Hippocampal formation (tissue), 2 donors: ENCODE measurements at places on chromosomes 6 and 20.

- no peak for DNase-seq
Measured at GRCh38 chr6:100296810-100297544, 167.7 kb downstream of the SIM1 start.

GRCh38 chr6:159761129-159761872, 544 bp upstream of the ACAT2 start:
- no peak for DNase-seq

DNA sequence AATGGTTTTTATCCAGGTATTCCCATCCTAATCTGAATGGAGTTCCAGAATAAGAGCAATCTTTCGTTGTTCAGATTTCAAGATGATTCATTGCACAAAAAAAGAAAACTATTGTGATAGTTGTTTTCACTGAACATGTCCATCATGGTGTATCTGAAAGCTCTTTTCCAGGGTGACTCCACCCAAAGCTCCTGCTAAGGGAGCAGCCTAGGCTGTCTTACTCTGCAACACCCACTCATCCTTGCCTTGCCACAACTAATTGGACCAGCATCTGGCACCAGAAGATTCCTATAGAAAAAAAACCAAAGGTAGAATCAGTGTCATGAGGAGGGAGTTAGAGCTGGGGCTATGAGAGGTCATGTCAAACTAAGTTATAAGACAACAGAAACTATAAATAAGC, 7.9 kb upstream of the SYNCRIP start:
- DNase-seq, result no peak

DNA sequence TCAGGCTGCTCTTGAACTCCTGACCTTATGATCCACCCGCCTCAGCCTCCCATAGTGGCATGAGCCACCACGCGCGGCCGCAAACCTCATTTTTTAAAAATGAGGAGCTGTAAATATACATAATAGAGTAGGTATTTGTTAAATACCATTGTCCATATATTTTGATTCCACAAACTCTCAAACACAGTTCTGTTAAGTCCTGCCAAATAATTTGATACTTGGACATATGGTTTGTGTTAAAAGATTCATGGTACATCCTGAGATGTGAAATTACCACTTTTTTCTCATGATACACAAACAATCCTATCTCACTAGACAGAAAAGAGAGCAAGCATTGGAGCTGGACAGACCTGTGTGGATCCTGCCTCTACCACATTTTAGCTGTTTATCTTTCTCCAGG, 334.1 kb upstream of the KCNQ5 start:
- no peak for DNase-seq

GRCh38 chr20:38152621-38153221, 12.3 kb downstream of the TGM2 start:
- DNase-seq, result no peak

- no peak for DNase-seq
Measured at GRCh38 chr6:44738601-44739146, 351.2 kb downstream of the CDC5L start.

DNA sequence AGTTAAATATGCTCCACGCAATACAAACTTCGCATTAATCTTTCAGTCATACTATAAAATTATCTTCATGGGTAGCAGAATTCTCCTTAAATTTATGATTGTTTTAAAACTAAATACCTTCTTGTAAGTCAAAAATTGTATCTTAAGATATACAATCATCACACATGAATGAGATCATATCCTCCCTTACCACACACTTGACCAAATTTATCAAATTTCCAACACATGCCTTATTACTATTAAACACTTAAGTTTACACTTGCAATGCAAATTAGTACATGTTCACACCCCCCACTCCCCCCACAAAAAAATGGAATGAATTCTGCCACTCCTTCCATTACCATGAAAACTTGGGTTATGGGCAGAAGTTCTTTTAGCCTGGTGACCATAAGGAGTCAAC, 13.8 kb downstream of the RANBP9 start:
- DNase-seq, result no peak

GRCh38 chr6:115573861-115574260, 486.8 kb downstream of the FRK start:
- no peak for DNase-seq

- no peak for DNase-seq
Measured at GRCh38 chr6:6811128-6812009, 222.8 kb downstream of the LY86 start.

- DNase-seq, result no peak
Measured at GRCh38 chr20:1616858-1617434, 2.9 kb downstream of the SIRPB1 start.

- DNase-seq, result no peak
Measured at GRCh38 chr6:158020272-158020711, 38.6 kb downstream of the SYNJ2 start.

- no peak for DNase-seq
Measured at GRCh38 chr6:166599205-166599604, 12.7 kb upstream of the RAMACL start.

DNA sequence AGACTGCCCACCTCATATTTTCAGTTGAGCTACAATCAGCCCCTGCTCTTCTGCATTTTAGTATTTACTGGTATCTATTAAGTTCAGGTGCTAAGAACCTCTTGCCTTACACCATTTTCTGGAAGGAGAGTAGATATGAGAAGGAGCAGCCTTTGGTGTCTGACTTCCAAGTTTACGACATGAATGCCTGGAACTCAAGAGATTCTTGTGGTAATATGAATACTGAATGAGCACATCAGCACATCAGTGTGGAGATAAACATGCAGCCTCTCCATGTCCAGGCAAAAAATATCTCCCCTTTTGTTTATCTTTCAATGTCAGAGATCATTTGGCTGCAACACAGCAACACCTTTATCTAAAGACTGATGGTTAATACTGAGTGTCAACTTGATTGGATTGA, 65.8 kb upstream of the THEMIS start:
- DNase-seq, result no peak

- DNase-seq, result no peak
Measured at GRCh38 chr20:63284544-63284949, 8.4 kb upstream of the COL20A1 start.
